ENCODE measurements at places on chromosomes 4 and X.

- peak; percentile 66 for DNase-seq
These were observed 52.8 kb upstream of the POU4F2 start for GRCh38 chr4:146585761-146586333.

DNA sequence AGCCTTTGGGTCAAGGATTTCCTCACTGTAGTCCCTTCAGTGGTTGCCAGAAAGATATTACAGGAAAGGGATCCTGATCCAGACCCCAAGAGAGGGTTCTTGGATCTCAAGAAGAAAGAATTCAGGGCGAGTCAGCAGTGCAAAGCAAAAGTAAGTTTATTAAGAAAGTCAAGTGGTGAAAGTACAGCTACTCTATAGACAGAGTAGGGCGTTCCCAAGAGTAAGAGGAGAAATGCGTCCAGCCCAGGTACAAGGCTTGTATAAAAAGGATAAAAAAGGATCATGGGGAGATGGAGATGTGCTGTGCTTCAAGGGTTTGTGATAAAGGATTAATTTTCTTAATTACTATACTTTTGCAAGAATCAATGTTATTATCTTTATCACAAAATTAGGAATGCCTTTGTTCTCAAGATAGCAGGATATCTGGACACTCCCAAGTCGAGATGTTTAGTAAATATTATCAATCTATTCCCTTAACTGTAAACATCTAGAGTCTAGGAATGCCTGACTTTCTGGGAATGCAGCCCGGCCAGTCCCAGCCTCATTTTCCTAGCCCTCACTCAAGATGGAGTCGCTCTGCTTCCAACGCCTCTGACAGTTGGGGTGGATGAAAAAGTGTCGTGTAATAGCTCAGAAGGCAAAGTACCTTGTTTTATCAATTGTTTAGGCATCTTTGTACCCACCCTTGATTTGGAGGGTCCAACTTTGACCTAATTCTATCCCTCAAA, 360.7 kb downstream of the GPM6A start:
- DNase-seq = no peak

GRCh38 chr4:185874516-185875230, 62.7 kb upstream of the SORBS2 start:
- DNase-seq = peak; percentile 68

DNA sequence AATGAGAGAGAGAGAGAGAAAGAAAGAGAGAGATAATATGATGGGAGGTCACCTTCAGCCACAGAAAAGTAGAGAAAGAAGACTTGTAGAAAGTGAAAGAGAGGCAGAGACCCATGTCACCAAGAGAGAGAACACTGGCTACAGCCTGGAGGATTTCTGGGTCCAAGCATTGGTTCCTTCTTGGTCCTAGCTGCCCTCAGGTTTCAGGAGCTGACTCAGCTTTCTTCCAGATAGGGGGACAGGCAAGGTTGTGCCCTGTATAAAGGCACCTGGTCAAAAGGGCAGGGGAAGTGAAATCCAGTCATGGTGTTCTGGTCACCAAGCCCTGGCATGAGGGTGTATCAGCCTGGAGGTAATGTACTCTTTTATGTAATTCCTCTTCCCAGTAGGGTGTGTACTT, 47.5 kb upstream of the XK start:
- DNase-seq = no peak

- no peak for DNase-seq
These were observed 26.2 kb downstream of the ZNF330 start for GRCh38 chr4:141246683-141247429.
